Renal pelvis (tissue), 12 donors: ENCODE measurements at places on chromosomes 13 and 19. TPM values are rescaled to one million over a fixed set of nuclear protein-coding genes. Genes with fewer than 3 reads are reported as not detected.

DNA sequence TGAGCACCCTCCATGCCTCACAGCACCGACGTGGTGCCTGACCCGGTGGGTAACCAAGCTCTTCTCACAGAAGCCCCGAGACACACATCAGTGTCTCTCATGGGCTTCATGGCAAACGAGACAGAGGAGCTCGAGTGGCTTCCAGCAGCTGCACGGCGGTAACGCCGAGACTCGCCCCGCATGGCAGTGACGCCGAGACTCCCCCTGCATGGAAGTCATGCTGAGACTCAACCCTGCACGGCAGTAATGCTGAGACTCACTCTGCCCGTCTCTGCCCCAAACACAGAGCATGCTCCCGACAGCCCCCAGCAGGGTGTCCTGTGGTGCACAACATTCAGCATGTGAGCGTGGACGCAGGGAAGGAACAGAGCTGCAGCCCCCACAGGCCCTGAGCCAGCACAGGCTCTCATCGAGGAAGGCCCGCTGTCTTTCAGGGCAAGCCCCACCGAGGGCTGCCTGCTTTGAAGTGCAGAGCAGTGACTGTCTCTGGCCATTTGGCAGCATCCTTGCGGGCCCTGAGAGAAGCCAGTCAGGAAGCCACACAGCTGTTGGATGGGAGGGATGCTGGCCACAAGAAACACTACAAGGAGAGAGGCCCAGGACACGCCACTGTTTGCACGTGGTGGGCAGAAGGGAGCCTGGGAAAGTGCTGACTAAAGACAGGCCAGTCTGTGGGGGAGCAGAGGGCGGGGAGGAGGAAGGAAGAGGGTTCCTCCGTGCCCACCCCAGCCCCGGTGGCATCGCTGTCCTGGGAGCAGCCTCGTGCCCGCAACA is 9.5 kb downstream of the GAS6 start:
- no peak for DNase-seq

DNA sequence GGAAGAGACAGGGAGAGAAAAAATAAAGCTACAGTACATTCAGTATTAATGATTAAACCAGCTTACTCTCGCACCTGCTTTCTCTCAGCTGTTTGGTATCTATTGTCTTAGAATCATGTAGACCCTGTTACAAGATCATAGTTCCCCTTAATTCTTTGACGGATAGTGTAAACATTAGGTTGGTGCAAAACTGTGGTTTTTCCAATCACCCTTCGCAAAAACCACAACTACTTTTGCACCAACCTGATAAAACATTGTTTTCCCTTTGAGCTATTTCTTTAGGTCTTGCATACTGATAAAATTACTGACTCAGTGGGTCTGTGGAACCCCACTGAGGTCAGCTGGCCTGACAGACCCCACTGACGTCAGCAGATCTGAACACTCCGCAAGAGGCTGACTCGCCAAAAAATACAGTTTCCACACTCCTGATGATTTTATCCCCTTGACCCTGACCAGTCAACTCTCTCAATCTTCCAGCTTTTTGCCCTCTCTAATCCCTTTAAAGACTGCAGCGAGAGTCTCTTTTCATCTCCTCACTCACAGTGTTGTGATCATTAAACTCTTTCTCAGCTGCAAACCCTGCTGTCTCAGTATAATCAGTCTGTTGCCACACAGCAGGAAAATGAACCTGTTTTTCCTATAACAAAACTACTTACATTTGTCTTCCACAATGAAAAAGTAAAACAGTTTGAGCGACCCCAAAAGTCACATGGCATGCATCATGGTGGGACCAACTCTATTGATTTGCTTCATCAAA is 123.9 kb downstream of the SLITRK6 start:
- no peak for DNase-seq

DNA sequence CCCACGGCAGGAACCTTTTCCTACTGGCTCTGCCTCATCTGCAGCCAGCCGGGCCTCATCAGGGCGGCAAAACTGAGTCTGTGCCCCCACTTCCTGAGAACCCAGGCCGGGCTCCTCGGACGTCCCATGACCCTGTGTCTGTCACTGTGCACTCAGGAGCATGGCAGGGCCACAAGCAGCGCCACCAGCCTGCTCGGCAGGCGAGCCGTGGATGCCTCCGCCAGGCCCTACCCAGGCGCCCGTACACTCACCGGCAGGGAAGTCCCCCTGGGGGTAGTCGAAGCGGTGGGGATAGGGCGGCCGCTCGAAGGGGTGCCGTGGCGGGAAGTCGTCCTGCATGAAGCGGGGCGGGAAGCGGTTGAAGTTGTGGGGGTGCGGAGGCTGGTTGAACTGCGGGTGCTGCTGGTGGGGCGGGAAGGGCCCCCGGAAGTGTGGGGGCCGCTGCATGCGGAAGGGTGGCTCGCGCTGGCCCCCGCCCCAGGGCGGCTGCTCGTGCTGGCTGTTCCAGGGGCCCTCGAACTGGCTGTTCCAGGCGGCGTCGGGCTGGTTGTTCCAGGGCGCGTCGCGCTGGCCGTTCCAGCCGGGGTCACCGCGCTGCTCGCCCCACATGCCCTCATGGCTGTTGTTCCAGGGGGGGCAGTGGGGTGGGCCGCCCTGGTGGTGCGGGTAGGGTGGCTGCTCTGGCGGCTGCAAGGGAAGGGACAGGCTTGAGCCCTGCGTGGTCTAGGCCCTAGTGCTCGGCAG is 17.1 kb downstream of the CHERP start:
- DNase-seq, result no peak

Gene ENOX1
- polyA plus RNA-seq, result 8.5 TPM

GRCh38 chr13:27919934-27920676 is at the start of gene PDX1:
TSS of gene PDX1 (plus strand) at chr13:27920000. CDS start at chr13:27920139, 139 bp downstream.
- no peak for DNase-seq
